ENCODE measurements at places on chromosomes 16 and 17. TPM values are rescaled to one million over a fixed set of nuclear protein-coding genes. Genes with fewer than 3 reads are reported as not detected.

UMOD gene
- not detected for polyA plus RNA-seq

RNF40 gene
- polyA plus RNA-seq = 93.2 TPM

HLF gene
- polyA plus RNA-seq = 0.09 TPM

CMTM2 gene
- polyA plus RNA-seq = not detected

- H3K4me1 ChIP-seq = no peaks in the 10 kb centered on the region
- H3K36me3 ChIP-seq = no peaks in the 10 kb centered on the region
- H3K27ac ChIP-seq = no peak overlapping the region
Measured at GRCh38 chr16:81600275-81600674, 155.7 kb downstream of the CMIP start.

DNA sequence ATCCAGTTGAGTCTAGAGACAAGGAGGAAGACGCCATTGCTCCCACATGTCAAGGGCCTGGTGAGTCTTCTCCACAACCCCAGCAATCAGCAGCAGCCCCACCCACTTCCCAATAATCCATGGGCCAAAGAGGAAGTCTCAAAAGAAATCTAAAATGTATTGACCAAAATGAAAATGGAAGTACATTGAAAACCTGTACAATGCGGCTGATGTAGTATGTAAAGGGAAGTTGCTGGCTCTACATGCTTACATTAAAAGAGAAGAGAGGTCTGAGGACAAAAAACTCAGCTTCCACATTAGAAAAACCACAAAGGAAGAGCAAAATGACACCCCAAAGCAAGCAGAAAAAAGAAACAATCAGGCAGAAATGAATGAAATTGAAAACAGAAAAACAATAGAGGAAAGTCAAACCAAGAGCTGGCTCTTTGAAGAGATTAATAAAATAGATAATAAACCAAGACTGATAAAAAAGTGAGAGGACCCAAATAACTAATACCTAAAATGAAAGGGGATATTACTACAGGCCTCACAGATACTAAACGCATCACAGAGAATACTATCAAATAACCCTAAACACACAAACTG lies 100.6 kb upstream of the METRNL start:
- peaks cover 12% of the 10 kb centered on the region for H3K4me1 ChIP-seq
- H3K27ac ChIP-seq = 0 out of 2 replicates have a peak overlapping the region, but pooled peaks have one; percentile 24
- no peaks in the 10 kb centered on the region for H3K27me3 ChIP-seq
- no peak overlapping the region for H3K4me3 ChIP-seq

GRCh38 chr16:27359051-27359450 lies 42.9 kb upstream of the IL21R start:
- no peaks in the 10 kb centered on the region for H3K27me3 ChIP-seq
- H3K4me1 ChIP-seq = no peaks in the 10 kb centered on the region
- no peak overlapping the region for H3K4me3 ChIP-seq
- peaks cover 43% of the 10 kb centered on the region for H3K36me3 ChIP-seq
- H3K27ac ChIP-seq = no peak overlapping the region

DNA sequence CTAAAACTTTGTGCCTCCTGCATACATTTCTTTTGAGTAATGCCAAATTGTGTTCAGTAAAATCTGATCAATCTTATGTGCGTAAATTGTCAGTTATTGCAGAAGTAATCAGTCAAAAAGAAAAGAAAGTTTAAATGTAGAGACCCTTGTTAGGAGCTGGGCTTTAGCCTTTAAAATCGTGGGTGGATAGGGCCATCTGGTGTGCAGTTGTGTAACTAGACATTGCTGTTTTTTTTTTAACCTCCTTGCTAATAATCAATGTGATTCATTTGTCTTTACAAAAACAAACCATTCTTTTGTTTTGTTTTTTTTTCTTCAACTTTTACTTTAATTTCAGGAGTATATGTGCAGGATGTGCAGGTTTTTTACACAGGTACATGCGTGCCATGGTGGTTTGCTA lies 5.3 kb upstream of the WWOX start:
- H3K4me1 ChIP-seq = peaks cover 6% of the 10 kb centered on the region
- DNase-seq = no peak
- H3K4me3 ChIP-seq = no peak overlapping the region
- no peak overlapping the region for H3K27ac ChIP-seq

- no peaks in the 10 kb centered on the region for H3K27me3 ChIP-seq
- no peaks in the 10 kb centered on the region for H3K4me1 ChIP-seq
- H3K27ac ChIP-seq = no peak overlapping the region
- H3K4me3 ChIP-seq = no peak overlapping the region
- no peaks in the 10 kb centered on the region for H3K36me3 ChIP-seq
Measured at GRCh38 chr17:62321451-62321850, 58.9 kb upstream of the EFCAB3 start.

GRCh38 chr16:74309789-74310781 lies 13.5 kb downstream of the PSMD7 start:
- H3K27me3 ChIP-seq = no peaks in the 10 kb centered on the region
- H3K4me1 ChIP-seq = no peaks in the 10 kb centered on the region
- no peak overlapping the region for H3K27ac ChIP-seq
- H3K4me3 ChIP-seq = no peak overlapping the region

DNA sequence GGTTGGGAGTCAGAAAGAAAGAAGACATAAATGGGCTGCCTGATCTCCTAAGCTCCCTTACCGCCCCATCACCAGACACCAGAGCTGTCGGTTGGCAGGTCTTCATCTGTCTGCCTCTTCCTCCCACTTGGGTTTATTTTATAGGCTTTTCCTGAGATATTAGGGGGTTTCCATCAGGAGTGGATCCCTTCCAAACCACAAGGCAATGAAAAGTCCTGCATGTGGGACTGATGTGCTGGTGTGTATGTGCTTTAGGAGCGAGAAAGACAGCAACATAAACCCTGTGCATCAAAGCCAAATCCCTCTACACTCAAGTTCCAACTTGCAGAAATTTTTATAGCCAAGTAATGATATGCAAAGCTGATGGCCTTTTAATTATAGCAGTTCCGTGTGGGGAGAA lies 389.5 kb downstream of the SLC39A11 start:
- DNase-seq = no peak
- H3K36me3 ChIP-seq = no peaks in the 10 kb centered on the region
- H3K4me3 ChIP-seq = no peak overlapping the region

- no peaks in the 10 kb centered on the region for H3K36me3 ChIP-seq
- DNase-seq = peak; percentile 68
- peak overlapping the region; percentile 54 for H3K4me3 ChIP-seq
Measured at GRCh38 chr17:72392056-72393010, 271.5 kb downstream of the SOX9 start.

- H3K4me3 ChIP-seq = 0 out of 2 replicates have a peak overlapping the region, but pooled peaks have one; percentile 70
- no peak overlapping the region for H3K27ac ChIP-seq
- peaks cover 16% of the 10 kb centered on the region for H3K4me1 ChIP-seq
Measured at GRCh38 chr17:80100035-80100323, 1.4 kb upstream of the GAA start.

DNA sequence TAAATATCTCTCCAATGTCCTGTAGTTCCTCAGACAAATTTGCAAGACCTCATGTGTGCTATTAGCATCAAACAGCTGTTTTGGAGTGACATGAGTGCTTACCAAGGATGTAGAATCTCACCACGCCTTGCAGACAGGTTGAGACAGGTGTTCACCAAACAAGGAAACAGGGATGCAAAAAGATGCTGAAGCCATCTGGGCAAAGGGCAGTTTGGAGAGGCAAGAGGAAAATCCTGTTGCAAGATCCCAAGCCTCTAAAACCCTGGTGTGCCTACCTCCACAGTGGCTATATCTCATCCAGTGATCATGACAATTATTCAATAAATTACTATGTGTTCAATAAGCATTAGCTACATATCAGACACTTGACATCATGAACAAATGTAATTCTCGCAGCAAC lies 373.7 kb downstream of the SOX9 start:
- no peak for DNase-seq
- no peak overlapping the region for H3K4me3 ChIP-seq
- H3K36me3 ChIP-seq = no peaks in the 10 kb centered on the region
- H3K27me3 ChIP-seq = no peaks in the 10 kb centered on the region
- H3K27ac ChIP-seq = no peak overlapping the region
- no peaks in the 10 kb centered on the region for H3K4me1 ChIP-seq

DNA sequence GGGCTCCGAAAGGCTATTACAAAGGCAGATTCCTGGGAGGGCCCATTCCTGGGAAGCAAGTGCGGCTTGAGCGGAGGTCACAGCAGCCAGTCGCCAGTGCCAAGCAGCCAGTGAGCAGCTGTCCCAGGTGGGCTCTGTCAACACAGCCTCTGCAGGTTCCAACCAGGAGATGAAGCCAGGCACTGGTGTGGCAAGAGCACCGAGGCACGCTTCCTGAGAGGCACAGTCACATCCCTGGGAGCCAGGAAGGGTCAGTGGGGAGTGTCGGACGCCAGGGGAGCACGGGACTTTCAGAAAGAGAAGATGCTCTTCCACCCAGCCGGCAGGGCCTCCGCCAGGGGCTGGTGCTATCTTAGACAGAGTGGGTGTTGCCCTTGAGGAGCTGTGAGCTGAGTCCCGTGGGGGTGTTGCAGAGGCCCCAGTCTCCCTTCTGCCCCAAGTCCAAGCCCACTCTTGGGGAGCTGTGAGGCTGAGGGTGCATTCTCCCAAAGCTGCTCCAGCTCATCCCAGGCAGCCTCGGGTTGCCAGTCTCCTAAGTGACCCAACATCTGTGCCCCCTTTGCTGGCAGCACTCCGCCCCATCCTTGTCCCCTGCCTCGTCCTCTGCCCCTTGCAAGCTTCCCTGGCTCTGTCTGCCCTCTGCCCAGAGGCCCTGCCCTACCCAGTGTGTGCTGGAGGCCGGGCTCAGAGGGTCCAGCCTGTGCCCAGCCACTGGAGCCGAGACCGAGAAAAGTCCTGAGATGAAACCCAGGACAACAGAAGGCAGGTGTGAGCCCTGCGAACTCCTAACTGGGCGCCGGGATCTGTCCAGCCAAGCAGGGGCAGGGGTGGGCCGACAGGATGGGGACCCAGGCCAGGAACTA lies 6.6 kb downstream of the UBALD1 start:
- no peak overlapping the region for H3K27ac ChIP-seq
- DNase-seq = no peak
- no peaks in the 10 kb centered on the region for H3K36me3 ChIP-seq
- no peak overlapping the region for H3K4me3 ChIP-seq
- no peaks in the 10 kb centered on the region for H3K27me3 ChIP-seq

Data from GM12878 (cell line).